NCI-H1417 treated with DMSO at 0.1 percent for 48 hours (cell line): ENCODE measurements at places on chromosomes 7 and 10.

DNA sequence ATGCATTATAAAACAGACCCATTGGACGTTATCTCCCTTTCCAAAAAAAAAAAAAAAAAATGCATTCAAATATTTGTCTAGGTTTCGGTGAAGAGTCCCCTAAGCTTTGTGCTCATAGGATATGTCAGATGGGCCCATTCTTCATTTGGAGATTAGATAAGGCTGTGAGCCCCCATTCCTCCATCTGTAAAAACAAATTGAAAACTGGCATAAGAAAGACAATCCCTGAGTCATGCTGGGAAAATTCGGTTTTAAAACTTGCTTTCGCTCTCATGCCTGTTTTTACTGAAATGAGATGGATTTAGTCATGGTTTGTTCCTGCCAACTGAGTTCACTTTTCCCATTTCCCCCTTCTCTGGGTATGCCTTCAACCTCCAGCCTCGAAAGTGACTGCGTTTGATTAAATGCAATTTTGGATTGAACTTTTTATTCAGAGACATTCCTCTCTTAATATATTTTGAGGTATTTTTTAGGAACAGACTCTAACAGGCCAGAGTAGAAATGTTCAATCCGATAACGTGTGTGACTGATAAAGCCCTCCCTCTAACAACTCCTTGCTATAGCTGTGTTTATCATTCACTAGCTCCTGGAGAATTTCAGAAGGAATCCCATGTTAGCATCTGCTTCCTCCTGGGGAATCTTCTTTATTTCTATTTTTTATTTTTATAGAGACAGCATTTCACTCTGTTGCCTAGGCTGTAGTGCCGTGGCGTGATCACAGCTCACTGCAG lies 190.9 kb upstream of the LYZL2 start:
- DNase-seq, result no peak

GRCh38 chr7:125033506-125033905 lies 103.9 kb upstream of the POT1 start:
- no peak for DNase-seq

GRCh38 chr7:155665079-155665956 lies 20.9 kb downstream of the RBM33 start:
- no peak for DNase-seq

DNA sequence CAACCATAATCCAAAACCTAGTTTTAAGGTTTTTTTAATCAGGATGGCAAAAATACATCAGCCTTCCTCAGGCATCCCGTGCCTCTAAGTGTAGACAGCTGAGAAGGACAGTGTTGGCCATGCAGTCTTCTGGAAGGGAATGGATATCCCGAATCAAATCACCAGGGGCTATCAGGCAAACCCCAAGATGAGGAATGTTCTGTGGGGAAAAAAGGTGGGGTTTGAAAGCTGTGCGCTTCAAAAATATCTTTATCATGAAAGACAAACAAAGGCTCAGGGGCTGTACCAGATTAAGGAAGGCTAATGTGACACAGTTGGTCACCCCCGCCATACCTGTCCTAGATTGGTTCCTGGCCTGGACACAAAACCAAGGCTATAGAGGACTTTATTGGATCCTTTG lies 5.4 kb downstream of the TMEM273 start:
- no peak for DNase-seq

GRCh38 chr10:48364659-48365405 lies 58.4 kb downstream of the MAPK8 start:
- peak; percentile 35 for DNase-seq

DNA sequence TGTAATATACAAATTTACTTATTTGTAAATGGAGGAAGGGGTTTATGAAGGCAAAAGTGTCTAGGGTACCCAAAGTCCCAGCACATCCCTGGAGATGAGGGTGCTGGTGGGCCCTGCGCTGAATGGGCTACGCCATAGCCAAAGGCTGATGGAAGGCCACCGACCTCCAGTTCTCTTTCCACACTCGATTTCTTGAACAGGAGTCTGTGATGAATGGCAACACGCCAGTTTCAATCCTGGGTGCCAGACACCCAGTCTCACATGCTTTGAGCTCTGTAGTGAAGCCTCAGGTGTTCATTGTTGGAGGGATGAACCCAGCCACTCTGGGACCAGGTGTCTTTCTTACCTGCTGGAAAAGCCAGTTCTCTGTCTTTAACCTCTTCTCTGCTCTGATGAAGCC lies 752 bp downstream of the LRMDA start:
- no peak for DNase-seq

DNA sequence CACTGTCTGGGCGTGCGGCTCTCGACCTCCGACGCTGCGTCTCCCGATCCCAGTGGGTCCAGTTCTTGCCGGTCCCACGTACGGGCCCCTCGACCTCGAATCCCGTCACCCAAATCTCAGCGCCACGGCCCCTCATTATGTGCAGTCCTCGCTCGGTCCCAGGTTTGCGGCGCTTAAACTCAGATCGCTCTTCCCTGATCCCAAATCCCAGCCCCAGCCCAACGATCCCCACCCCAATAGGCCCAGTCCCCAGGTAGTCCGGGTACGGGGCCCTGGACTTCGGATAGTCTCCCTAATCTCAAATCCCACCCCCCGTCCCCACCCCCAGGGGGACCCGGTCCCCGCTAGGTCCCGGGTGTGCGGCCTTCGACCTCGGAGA lies 666 bp downstream of the HNRNPF start:
- no peak for DNase-seq

- no peak for DNase-seq
Observed at GRCh38 chr7:47907981-47908616, 40.2 kb downstream of the PKD1L1 start.
